ENCODE measurements at places on chromosomes 3 and 15.

DNA sequence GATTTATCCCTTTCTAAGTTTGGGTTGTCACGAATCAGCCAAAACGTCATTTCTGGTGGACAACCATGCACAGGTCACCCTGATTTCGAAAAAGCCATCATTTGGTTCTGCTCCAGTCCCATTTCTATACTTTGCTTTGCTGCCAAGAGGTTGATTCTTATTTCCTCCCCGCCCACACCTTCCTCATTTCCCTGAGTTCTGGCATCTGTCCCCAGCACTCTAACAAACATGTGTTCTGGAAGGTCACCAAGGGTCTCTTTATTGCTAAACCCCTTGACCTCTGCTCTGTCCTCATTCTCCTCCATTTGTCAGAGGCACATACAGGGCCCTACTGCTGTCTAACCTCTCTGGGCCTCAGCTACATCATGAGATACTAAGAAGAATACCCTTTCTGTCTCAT, 36.4 kb upstream of the PTPRG start:
- DNase-seq, result no peak

GRCh38 chr15:77650265-77650664, 17.6 kb upstream of the LINGO1 start:
- DNase-seq, result peak; percentile 5

DNA sequence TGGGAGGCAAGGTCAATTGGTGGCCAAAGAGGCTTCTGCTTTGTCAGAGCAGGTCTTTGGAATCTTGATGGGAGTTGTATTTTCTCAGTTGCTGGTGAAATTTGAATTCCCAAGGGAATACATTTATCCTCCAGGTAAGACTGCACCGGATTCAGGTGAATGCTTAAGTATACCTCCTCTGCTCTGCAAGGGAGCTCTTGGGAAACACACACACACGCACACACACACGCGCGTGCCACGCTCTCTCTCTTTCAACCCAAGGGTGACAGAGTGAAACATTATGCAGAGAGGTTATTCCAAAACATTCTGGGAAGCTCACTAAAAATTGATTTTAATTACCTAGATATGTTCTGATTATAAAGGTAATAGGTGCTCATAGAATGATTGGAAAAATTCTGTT, 33.7 kb downstream of the ST6GAL1 start:
- no peak for DNase-seq

DNA sequence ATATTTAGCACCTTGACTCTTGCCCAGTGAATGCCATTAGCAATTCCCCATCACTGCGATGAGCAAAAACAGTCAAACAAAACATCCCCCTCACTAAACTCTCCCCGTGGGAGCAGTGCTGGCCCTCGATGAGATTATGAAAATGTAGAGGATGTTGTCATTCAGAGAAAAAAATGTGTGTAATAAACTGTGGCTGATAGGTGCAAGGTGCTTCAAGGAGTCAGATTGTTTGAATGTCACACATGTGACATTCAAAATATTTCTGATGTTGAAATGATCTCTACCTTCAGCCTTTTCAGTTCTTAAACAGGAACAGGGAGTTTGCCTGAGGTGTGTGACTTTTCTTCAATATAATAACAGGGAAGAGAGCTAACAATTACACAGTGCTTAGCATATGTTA, 281.8 kb upstream of the TRIM42 start:
- DNase-seq, result no peak

GRCh38 chr3:169699070-169699469, 35.6 kb upstream of the MECOM start:
- no peak for DNase-seq

- no peak for DNase-seq
Observed at GRCh38 chr3:125959317-125960065, 9.5 kb upstream of the ROPN1B start.

- DNase-seq, result no peak
Observed at GRCh38 chr3:116135457-116136085, 309.7 kb downstream of the LSAMP start.

DNA sequence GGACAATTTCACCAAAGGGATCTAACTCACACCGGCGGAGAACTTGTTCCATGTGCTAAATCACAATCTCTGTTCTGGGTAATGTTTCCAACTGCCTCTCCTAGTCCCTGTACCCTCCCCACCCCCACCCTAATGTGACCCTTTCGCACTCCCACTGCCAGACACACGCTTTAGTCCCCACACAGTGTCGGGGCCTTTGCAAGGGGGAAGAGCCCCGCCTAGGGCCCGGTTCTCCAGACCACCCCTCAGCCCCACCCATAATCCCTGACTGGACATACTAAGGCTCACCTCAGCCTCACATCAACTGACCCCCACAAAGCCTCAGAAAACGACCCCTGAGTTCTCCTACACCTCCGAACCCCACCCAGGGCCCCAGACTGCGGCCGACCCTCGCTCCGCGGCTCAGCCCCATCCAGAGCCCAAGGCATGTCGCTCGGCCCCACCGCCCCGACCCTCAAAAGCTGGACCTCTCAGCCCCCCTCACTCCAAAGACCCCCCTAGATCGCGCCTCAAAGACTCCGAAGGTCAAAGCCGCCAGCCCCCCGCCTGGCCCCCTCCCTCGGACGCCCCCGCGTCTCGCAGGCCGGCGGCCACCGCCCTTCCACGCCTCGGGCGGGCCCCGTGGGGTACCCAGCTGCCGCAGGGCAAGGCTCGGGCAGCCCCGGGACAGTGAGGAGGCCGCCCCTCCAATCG, 72.0 kb upstream of the MAP4 start:
- peak; percentile 23 for DNase-seq

GRCh38 chr3:124814620-124815421, 72.3 kb downstream of the ITGB5 start:
- DNase-seq, result no peak

- no peak for DNase-seq
Observed at GRCh38 chr15:69627548-69628158, 175.0 kb downstream of the RPLP1 start.

- no peak for DNase-seq
Observed at GRCh38 chr3:107062787-107063186, 314.5 kb upstream of the CCDC54 start.

DNA sequence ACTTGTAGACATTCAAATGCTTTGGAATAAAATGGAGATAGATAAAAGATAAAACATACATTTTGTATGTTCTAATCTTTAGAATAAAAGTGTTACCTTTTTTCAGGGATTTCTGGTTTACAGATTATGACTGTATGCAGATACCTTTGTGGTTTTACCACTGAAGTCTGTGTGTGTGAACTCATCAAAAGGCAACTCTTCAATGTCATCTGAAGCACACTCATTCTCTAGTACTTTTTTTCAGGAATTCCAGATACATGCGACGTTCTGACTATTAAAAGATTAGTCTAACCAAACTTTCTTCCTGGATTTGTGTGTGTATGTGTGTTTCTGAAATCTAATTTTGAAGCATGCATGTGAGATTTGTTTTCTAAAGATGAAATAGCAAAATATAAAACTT, 188.6 kb downstream of the NLGN1 start:
- no peak for DNase-seq

DNA sequence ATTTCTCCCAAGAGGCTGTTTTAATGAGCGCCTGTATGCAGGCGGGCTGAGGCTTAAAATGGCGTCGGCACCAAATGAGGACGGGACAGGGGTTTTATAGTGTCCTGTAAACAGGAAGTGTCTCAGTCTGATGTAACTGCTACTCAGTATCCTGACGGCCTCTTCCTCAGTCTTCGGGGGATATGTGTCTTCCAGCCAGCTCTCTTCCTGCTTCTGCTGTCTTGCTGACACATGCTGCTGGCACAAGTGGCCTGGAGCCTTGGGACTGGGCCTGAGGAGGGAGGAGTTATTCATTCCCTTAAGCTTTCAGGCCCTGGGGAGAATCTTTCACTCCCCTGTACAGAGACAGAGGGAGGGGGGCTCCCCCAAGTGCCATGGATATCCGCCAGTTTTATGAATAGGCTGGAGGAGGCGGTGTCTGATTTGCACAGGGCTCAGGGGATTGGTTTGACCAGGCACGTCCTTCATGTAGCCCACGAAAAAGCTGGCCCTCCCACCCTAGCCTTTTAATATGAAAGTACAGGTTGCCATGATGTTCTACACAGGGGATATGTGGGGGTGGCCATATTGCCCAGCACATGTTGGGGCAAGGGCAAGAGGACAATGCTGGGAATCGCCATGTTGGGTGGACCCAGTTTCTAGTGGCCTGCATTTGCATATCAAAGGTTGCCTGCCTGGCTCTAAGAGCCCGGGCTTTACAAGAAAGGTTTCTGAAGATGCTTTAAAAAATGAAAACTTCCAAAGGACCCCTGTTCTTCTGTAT, 19.9 kb downstream of the NDUFB4 start:
- DNase-seq, result peak; percentile 49

GRCh38 chr3:42115946-42116345, 24.8 kb downstream of the TRAK1 start:
- DNase-seq, result no peak

DNA sequence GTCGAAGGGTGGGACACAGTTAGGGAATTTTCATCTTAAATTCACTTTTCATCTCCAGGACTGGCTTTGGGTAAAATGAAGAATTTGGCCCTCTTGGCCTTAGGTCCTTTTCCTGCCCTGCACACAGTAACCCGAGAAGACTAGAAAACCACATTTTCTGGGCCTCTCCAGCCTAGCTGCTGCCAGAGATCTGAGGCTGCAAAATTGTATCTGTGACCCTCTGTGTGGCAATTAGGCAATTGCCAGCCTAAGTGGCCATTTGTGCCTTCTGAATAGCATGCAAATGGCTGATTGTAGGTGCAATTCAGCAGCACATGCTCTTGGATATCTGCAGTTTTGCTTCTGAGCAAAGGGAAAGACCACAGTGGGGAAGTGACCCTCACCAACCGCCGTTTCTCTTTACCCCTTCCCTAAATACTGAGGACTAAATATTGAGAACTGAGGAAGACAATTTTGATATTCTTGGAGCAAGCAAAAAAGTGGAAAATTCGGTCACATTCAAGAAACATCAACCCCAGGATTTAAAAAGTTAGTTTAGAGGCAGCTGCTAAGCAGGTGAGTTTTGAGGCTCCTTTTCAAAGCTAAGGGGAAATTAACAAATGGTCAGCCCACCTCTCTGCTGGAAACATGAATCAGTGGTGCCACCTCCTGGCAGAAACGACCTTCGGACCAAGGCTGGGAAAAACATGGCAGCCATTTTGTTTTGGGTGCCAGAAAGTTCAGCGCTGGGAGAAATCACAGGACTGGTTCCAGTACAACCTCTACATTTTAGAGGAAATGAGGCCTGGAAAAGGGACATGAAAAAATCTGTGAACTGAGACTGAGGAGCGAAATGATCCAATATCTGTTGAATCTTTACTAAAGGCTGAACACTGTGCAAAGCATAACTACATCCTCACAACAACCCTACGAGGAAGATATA, 56.6 kb upstream of the PRTG start:
- DNase-seq, result peak; percentile 43

GRCh38 chr3:105402287-105402801, 35.6 kb downstream of the ALCAM start:
- no peak for DNase-seq

DNA sequence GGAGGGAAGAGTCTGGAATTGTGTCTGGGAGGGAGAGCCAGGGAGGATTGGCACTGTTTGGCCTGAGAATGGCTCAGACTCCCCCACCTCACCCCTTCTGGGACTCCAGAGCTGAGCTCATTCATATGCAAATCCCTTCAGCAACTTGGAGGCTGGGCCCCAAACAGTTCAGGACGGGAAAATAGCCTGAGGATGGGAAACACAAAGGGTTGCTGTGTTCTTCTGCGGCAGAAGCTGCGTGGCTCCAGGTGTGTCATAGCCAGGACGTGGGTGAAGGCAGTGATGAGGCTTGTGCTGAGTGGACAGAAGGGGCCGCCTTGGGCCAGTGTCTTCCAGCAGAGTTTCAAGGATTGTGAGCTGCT, 16.6 kb downstream of the MASP1 start:
- DNase-seq, result no peak

DNA sequence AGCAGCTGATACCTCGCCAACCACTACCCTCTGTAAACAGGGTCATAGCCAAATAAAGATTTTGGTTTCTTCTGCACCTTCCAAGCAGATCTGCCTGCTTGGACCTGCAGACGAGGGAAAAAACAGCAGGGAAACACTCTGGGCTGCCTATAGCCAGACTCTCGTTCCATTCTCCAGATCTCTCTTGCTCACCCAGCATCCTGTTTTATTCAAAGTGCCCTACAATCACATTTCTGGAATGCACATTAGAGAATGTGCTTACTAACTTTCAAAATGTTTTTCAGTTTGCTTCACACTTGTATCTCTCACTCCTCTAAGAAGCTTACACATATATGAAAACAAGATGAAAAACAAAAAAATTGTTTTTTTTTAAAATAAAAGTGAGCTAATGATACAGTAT, 71.4 kb downstream of the MLH1 start:
- no peak for DNase-seq

GRCh38 chr3:106288781-106289180, 420.0 kb upstream of the CBLB start:
- DNase-seq, result no peak

DNA sequence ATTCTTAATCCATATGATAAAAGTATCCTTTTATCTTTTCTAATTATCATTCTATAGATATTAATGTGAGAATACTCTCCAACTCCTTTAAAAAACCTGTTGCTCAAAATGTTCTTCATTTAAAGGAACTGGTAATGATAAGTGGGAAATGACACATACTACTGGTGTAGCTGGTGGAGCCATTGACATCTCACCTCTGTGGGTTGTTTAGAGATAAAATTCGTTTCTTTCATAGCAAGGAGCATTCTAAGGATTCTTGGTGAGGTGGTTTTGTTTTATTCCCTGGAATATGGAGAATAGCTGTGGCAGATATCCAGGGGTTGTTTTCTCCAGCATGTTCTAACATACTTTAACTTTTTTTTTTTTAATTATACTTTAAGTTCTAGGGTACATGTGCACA, 299.8 kb upstream of the THBS1 start:
- no peak for DNase-seq

All from inflammatory macrophage treated with lipopolysaccharide for 1 hour (primary cell).